ENCODE measurements at places on chromosomes 1 and 21. TPM values are rescaled to one million over a fixed set of nuclear protein-coding genes. Genes with fewer than 3 reads are reported as not detected.

Gene GPR37L1
- 2.4 TPM for total RNA-seq

DNA sequence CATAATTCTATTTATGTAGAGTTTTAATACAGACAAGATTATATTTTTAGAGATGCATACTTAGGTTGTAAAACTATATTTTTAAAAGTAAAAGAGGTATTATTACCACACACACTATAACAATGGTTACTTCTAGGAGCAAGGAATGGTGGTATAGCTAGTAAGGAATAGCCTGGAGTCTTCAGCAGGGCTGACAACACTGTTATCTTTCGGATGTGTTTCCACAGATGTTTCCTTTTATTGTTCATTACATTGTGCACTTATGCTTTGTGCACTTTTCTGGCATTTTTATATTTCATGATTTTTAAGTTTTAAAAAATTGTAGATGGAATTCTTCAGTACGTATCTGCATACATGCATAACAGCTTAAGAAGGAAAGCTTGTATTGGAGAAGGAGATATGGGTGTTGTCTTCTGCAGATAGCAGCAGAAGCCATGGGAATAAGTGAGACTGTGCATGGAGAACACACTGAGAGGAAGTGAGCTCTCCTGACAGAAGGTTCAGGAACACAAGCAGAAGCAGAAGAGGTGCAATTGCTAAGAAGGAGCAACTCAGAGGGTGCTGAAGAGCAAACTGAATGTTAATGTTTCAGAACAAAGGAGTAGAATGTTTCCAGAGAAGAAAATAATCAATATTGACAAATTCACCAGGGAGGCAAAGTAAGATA lies 91.8 kb downstream of the UCHL5 start:
- DNase-seq = no peak

GRCh38 chr1:179586107-179586823 lies 5.4 kb upstream of the TDRD5 start:
- peak; percentile 72 for DNase-seq

- no peak for DNase-seq
These were observed 102.4 kb upstream of the SERBP1 start for GRCh38 chr1:67532452-67533216.

Gene GPR25
- total RNA-seq = not detected

- no peak for DNase-seq
These were observed 76.4 kb upstream of the EDN2 start for GRCh38 chr1:41560931-41561330.

Measured in mucosa of descending colon (tissue), 3 donors.